ENCODE measurements at places on chromosomes 12 and 14.
A peak's percentile ranks its signal among the peaks of the same experiment; 100 is the strongest.

DNA sequence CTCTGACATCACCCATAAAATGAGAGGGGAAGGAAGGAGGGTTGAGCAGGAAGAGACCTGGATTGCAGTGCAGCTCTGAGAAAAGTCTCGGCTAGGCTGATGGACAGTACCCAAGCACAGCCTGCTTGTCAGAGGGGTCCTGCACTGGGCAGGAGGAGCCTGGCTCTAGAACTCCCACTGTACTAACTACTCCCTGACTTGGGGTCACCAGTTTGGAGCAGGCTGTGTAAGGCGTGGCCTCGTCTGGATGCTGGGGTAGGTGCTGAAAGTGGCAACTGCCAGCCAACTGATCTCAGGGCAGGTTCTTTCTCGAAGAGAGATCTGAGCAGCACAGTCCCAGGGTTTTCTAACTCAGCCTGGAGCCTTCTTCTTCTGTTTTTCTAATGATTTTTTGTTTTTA lies 176.3 kb downstream of the ATP23 start:
- DNase-seq, result no peak

DNA sequence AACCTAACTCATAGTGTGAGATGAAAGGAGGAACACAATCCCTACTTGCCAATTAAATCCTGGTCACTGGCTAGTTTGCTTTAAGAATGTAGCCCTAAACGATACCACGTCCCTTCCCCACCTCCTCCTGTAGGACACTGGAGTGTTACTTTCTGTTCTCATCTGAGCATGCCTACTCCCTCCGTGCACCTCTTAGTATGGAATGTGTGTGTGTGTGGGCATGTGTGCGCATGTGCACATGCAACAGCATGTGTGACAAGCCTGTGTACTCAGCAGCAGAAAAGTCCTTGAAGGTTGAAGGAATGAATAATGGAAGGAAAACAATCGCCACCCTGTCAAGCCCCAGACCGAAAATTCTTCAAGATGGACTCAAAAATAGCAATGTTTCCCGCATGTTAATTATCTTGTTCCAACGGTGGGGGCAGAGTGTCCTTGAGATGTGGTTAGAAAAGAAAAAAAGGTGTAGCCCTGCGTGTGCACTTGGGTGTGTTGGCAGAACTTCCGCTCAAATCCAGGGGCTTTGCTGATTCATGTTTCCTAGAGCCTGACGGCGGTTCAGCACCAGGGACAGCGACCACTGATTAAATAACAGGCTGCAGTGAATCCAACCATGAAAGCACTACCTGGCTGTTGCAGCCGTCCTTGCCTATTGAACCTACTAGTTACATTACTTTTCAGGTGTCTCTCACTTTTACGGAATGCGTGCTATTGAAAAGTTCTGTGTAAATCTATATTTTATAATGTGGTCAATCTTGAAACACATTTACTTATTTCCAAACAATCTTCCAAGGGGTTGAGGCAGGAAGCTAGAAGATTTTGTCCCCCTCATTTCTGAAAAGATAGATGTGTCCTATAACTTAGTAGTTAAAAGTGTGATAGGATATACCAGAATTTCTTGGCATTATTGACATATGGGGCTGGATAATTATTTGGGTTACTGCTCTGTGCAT lies 79.8 kb downstream of the SRRM4 start:
- no peak for DNase-seq

GRCh38 chr12:58915037-58915436 lies 5.3 kb downstream of the LRIG3 start:
- DNase-seq, result no peak

- no peak for DNase-seq
These were observed 47.1 kb downstream of the SERPINA3 start for GRCh38 chr14:94659256-94659655.

GRCh38 chr12:108821407-108822397 lies 35.7 kb downstream of the SSH1 start:
- DNase-seq, result no peak

- DNase-seq, result no peak
These were observed 10.0 kb downstream of the VWF start for GRCh38 chr12:6114476-6114870.

DNA sequence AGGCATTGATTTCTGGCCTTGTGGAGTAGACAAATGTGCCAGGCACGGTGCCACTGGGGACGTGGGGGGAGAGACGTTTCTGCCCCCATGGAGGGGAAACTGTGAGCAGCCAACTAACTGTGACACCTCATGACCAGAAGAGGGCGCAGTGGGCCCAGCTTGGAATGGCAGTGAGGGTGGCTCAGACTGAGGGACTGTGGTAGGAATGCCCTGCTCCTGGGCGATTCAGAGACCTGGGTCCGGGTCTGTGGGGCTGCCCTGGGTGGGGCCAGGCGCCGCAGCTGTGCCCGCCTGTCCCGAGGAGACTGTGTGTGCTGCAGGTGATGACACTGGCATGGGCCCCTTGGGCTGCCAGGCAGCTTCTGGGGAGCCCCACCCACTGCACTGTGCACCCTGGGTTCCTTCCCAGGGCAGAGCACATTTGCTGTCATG lies 60.6 kb downstream of the SLC25A47 start:
- no peak for DNase-seq

DNA sequence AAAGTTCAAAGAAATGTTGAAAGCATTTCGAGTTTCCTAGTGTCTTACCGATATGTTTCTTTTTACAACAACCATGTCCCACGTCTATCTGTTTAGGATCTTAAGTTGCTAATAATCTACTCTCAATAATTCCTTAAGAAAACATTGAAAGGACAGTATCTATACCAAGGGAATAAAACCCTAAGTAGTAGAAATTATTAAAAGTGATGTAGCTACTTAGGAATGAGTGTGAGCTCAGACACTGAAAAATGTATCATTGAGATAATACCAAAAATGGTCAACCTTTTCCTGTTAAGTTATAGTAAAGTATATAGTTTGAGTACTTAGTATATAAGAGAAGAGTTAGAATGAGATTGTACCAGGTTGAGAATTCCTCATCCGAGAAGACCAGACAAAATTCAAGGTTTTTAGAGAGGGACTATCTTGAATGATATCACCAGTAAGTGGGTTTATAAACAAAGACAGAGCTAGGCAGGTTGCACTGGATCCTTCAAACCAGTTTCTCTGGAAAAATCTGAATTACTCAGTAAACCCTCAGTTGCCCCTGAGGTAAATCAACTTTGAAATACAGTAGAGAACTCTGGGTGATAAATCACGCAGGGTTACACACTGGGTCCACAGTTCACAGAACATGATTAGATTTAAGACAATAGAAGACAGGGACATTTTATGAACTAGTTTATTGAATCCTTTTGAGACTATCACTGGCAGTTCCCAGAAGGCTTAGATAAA lies 96.8 kb downstream of the ERGIC2 start:
- DNase-seq, result no peak

DNA sequence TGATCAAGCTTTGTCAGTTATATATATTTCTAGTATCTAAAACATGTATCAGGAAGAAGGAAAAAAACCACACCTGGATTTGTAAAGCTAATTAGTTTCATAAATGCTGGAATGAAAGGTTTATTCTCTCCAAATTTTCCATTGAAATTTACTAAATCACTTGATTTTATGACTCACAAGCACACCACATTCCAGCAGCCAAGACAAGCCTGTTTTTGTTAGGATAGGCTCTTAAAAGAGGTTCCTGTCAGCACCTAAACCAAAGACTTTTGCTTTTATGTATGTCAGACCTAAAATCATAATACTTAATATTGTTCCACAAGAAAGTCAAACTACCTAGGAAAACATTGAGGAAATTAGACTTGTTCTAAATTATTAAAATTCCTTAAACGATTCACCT lies 85.3 kb upstream of the PAWR start:
- peak; percentile 11 for DNase-seq

- no peak for DNase-seq
These were observed 33.7 kb upstream of the RIC8B start for GRCh38 chr12:106740818-106741217.

- DNase-seq, result no peak
These were observed 277.9 kb downstream of the SSPN start for GRCh38 chr12:26473291-26473690.

GRCh38 chr14:82224610-82225009 lies 691.0 kb upstream of the SEL1L start:
- no peak for DNase-seq

DNA sequence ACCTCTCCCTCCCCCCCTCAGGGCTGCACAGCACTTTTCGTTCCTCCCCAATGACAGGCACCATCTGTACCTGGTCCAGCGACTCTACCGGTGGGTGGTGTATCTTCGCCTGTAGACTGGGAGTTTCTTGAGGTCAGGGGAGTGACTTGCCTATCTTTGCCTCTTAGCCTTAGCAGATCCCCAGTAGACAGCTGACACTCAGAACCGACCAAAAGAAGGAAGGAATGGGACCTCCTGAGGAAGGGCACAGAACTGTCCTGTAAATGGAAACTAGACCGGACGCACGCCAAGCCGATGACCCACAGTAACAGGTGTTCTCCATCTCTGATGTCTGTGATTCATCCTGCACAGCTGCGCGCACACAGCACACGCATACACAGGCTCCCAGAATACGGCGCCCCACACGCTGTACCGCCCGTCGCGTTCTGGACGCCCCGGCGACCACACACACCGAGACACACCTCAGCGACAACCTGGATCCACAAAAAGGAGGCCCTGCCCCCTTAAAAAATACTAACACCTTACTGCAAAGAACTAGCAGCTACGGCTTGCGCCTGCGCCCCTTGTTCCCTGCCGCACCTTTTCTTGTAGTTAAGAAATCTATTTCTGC lies 673 bp upstream of the TTC9 start:
- DNase-seq, result no peak

All from keratinocyte (primary cell).